ENCODE measurements at places on chromosomes 16 and 17. TPM values are rescaled to one million over a fixed set of nuclear protein-coding genes. Genes with fewer than 3 reads are reported as not detected.

ALDOC gene
- total RNA-seq: 20.1 TPM

CSH2 gene
- not detected for total RNA-seq

EVPLL gene
- total RNA-seq: 16.7 TPM

NPIPA7 gene
- 4.4 TPM for total RNA-seq

TP53TG3 gene
- total RNA-seq: not detected

ZNF624 gene
- 15.5 TPM for total RNA-seq

- no peak for DNase-seq
Measured at GRCh38 chr16:27728691-27729090, 178.7 kb downstream of the KATNIP start.

- no peak for DNase-seq
Measured at GRCh38 chr16:17160920-17161431, 309.8 kb downstream of the XYLT1 start.

- no peak for DNase-seq
Measured at GRCh38 chr17:73071066-73071999, 21.2 kb downstream of the SLC39A11 start.

- no peak for DNase-seq
Measured at GRCh38 chr17:65455972-65456343, 105.5 kb downstream of the AXIN2 start.

DNA sequence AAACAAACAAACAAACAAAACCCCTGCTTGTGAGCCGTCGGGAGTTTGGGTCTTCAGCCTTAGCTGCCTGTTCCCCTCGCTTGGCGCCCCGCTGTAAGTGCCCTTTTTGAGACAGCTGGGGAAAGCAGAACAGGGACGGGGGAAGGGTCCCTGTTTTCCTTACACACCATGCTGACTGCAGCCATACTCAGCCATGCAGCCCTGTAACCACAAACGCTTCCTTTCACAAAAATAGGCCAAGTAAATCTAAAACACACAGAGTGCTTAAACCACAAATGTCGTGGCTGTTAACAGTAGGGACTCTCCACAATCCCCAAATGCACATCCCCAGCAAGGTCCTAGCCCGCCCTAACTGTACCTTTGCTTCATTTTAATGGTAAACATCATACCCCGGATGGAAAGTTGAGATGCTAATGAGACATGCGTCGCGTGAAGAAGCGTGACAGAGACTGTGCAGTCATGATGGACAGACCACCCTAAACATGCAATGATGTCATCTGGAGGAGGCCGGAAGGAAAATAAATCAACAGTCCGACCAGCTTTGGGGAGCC lies 129.9 kb downstream of the MGAT5B start:
- DNase-seq: no peak

GRCh38 chr17:38703742-38704605 lies 1.1 kb upstream of the MLLT6 start:
- no peak for DNase-seq
